ENCODE measurements at places on chromosomes 7 and 10. TPM values are rescaled to one million over a fixed set of nuclear protein-coding genes. Genes with fewer than 3 reads are reported as not detected.
A peak's percentile ranks its signal among the peaks of the same experiment; 100 is the strongest.

Gene CYP3A7
- total RNA-seq = 0.96 TPM

Gene KAT6B
- 27.3 TPM for total RNA-seq

Gene BAIAP2L1
- 46.8 TPM for total RNA-seq

Gene FAM25G
- total RNA-seq = not detected

Gene ZNF680
- total RNA-seq = 3.4 TPM

- no peak overlapping the region for H3K4me3 ChIP-seq
- no peak for DNase-seq
- no peaks in the 10 kb centered on the region for H3K27me3 ChIP-seq
- no peak overlapping the region for H3K27ac ChIP-seq
- H3K36me3 ChIP-seq = no peaks in the 10 kb centered on the region
- H3K4me1 ChIP-seq = peaks cover 42% of the 10 kb centered on the region
These were observed 18.8 kb upstream of the GGCT start for GRCh38 chr7:30523466-30523865.

DNA sequence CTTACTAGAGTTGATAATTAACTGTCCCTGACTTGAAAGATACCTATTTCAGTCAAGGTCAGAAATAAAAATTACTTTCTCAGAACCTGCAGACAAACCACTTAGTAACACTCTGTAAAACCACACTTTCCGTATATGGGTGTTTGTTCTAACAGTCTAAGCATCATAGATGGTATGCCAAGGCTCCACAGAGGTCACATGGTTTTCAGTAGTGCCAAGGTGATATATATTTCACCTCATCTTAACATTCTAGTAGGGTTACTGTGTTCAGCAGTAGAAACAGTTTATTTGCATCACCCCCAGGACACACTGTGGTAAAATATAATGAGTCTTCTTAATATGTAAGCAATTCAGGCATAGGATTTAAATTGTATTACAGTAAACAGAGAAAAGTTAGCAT lies 61.5 kb downstream of the KCND2 start:
- H3K36me3 ChIP-seq = no peaks in the 10 kb centered on the region
- H3K4me1 ChIP-seq = no peaks in the 10 kb centered on the region
- H3K4me3 ChIP-seq = no peak overlapping the region
- no peak for DNase-seq

DNA sequence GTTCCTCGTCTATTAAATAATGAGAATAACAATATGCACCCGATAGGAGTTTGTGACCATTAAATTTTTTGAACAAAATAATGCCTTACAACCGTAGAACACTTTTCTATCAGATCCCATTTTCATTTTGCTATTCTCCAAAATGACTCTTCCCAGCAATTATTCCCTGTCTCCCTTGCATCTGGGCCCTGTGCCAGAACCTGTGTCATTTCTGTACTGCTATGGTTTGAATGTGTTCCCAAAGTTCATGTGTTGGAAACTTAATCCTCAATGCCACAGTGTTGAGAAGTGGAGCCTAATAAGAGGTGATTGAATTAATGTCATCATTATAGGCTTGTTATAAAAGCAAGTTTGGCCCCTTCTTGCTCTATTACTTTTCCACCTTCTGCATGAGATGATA lies 33.2 kb upstream of the SMNDC1 start:
- DNase-seq = no peak
- peaks cover 10% of the 10 kb centered on the region for H3K4me1 ChIP-seq
- H3K4me3 ChIP-seq = no peak overlapping the region
- H3K27ac ChIP-seq = no peak overlapping the region
- H3K36me3 ChIP-seq = no peaks in the 10 kb centered on the region

- no peaks in the 10 kb centered on the region for H3K27me3 ChIP-seq
- peak; percentile 36 for DNase-seq
- H3K4me1 ChIP-seq = peaks cover 14% of the 10 kb centered on the region
- H3K36me3 ChIP-seq = no peaks in the 10 kb centered on the region
These were observed at the start of gene CRPPA for GRCh38 chr7:16421333-16422102. TSS of gene CRPPA (minus strand) at chr7:16421538. CDS start at chr7:16421322, 216 bp downstream.

DNA sequence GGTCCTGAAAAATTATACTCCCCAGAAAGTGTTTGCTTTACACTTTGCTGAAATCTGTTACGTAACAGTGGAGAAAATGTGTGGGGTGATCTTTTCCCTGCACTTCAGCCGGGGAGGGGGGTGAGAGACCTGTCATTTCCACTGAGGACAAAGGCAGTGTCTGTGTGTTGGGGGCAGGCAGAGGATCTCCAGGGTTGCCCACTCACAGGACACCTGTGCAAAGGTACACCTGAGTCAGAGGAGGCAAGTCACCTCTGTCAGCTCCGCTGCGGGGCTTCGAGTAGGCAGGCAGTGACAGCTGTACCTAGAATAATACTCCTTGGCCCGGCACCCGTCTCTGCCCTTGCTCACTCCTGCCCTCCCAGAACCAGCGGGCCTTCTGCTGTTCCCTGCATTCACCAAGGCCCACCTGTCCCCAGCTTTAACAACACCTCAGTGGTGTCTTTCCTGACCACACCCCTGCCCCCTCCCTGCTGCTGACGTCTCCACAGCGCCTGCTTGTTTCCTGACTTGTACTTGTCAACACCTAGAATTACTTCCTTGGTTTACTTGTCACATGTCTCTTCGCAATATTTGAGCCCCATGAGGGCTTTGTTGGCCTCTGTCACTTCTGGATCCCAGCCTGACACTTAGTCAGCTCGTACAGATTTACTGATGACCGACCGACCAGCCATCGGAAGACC lies 159.2 kb downstream of the NEURL1 start:
- no peaks in the 10 kb centered on the region for H3K36me3 ChIP-seq
- H3K4me3 ChIP-seq = no peak overlapping the region
- DNase-seq = peak; percentile 76
- peaks cover 48% of the 10 kb centered on the region for H3K4me1 ChIP-seq
- H3K27me3 ChIP-seq = no peaks in the 10 kb centered on the region

DNA sequence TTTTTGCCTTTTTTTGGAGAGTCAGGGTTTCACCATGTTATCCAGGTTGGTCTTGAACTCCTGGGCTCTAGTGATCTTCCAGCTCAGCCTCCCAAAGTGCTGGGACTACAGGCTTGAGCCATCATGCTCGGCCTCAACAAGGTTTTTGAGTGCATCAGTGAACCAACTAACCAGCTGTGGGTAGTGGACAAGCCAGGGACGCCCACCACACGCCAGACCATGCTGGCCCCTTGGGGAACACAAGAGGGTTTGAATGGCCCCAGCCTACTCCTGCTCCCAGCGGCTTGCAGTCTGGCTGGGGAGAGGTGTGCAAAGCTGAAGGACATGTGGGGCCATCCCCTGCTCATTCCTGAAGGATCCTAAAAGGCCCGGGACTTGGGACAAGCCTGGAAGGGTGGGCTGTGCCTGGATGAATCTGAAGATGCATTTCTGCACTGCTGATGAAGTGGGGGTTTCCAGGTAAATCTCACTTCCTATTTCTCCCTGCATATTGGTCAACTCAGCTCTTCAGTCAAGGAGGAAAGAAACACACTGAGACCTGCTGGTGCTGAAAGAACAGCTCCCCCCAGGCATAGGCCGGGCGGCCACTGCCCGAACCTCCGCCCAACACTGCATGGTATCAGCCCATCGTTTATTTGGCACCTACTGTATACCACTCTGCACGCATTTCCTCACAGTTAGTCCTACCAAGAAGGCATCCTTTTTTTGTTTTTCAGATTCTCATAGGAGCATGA lies 6.9 kb downstream of the MMD2 start:
- no peak for DNase-seq
- no peaks in the 10 kb centered on the region for H3K4me1 ChIP-seq
- no peaks in the 10 kb centered on the region for H3K36me3 ChIP-seq
- H3K4me3 ChIP-seq = no peak overlapping the region

- H3K4me3 ChIP-seq = no peak overlapping the region
- H3K27ac ChIP-seq = peak overlapping the region; percentile 45
- no peaks in the 10 kb centered on the region for H3K27me3 ChIP-seq
These were observed 3.2 kb downstream of the DNAJB6 start for GRCh38 chr7:157339777-157340677.

GRCh38 chr10:581776-582330 lies 107.6 kb downstream of the DIP2C start:
- no peaks in the 10 kb centered on the region for H3K36me3 ChIP-seq
- no peak overlapping the region for H3K4me3 ChIP-seq
- H3K4me1 ChIP-seq = no peaks in the 10 kb centered on the region

- H3K27ac ChIP-seq = peak overlapping the region; percentile 48
- H3K4me1 ChIP-seq = peaks cover 4% of the 10 kb centered on the region
- no peaks in the 10 kb centered on the region for H3K36me3 ChIP-seq
- no peak for DNase-seq
These were observed 180.5 kb downstream of the PFKFB3 start for GRCh38 chr10:6383096-6383812.

GRCh38 chr7:64314566-64314965 lies 805 bp downstream of the ZNF736 start:
- H3K4me3 ChIP-seq = peak overlapping the region; percentile 56
- no peaks in the 10 kb centered on the region for H3K36me3 ChIP-seq
- H3K4me1 ChIP-seq = peaks cover 11% of the 10 kb centered on the region
- no peaks in the 10 kb centered on the region for H3K27me3 ChIP-seq
- DNase-seq = no peak

GRCh38 chr7:30354791-30355190 lies 70.4 kb downstream of the ZNRF2 start:
- H3K27ac ChIP-seq = no peak overlapping the region
- DNase-seq = no peak
- H3K4me3 ChIP-seq = no peak overlapping the region
- peaks cover 3% of the 10 kb centered on the region for H3K4me1 ChIP-seq

GRCh38 chr10:33216661-33217427 lies 117.6 kb downstream of the NRP1 start:
- H3K36me3 ChIP-seq = no peaks in the 10 kb centered on the region
- no peaks in the 10 kb centered on the region for H3K27me3 ChIP-seq
- H3K4me3 ChIP-seq = no peak overlapping the region
- no peak overlapping the region for H3K27ac ChIP-seq
- H3K4me1 ChIP-seq = no peaks in the 10 kb centered on the region
- DNase-seq = no peak
